A549 (cell line): ENCODE measurements at places on chromosomes 6 and 20. TPM values are rescaled to one million over a fixed set of nuclear protein-coding genes. Genes with fewer than 3 reads are reported as not detected.

DNA sequence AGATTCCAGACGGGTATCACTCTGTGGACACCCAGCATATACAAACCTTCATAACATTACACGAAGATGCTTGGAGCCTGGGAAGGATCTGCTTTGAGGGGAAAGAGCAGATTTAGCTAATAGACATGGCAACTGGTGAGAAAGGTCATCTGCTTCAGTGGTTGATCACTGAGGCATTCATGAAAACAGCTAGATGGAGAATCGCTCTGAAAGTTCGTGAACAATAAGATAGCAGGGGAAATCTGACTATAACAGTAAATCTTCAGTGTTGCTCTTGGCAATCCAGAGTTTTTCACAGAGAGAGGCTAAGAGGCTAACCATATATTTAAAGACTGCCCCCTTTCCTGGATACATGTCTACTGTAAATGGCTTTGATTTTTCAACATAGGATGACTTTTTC, 245.3 kb downstream of the FARS2 start:
- DNase-seq: no peak

- DNase-seq: no peak
Observed at GRCh38 chr6:83309344-83309743, 116.2 kb downstream of the RWDD2A start.

DNA sequence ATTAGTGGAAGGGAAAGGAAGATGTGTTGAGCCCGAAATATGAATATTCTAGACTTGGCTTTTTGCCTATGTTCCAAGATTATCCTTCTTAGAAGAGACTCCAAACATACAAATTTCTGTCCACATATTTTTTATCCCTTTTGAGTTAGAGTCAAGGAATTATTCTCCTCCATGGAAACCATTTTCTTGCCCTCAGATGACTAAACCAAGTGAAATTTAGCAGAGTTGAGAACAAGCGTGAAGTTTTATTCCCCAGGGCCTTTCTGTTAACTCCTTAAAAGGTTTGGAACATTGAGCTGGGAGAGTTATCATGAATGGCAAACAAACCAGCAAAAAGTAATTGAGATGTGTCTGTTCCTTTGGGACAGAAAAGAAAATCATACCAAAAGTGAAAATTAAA, 286.1 kb upstream of the PLCB4 start:
- no peak for DNase-seq

DNA sequence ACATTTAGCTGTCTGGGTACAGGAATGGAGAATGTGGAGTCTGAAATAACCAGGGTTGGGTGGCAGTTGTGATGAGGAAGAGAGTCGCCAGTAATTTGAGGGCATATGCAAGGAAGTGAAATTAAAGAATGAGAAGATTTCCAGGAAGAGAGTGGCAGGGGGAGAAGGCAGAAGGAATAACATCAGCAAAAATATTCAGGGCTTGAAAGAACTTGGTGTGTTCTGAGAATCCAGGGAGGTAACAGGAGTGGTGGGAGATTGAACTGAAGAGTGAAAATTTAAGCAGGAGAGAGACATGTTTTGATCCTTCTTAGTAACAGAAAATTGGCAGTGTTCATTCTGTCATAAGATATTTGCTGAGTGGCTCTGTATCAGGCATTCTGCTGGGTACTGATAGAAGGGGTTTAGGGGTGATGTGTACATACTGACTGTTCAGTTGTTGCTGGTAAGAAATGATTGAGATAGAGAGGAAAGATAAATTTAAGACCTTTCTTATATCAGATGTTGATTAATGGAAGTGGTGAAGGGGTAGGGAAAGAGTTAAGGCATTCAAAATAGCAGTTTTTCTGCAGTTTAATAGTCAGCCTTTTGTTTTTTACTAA, 54.7 kb downstream of the PHF20 start:
- no peak for DNase-seq

DNA sequence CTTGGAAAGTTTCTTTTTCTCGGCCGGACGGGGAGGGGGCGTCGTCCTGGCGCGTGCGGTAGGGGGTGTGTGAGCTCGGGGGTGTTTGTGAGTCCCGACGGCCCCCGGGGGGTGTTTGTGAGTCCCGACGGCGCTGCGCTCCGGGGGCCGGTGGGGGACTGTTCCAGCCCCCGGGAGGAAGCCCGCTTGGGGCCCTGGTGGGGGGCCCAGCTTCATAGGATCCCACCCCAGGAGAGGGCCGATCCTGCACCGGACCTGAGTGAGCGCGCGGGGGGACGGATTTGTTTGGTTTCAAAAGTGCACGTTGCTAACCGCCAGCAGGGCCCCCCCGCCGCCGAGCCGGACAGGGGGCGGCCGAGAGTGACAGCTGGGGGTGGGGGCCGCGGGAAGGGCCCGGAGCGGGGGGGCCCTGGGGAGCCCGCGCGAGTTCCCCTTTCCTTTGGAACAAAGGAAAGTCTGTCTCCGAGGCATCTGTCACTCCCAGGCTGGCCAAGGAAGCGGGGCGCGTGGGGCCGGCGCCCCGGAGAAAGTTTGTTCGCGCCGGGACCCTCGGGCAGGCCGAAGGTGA, 485 bp downstream of the TGIF2 start:
- DNase-seq: no peak

DNA sequence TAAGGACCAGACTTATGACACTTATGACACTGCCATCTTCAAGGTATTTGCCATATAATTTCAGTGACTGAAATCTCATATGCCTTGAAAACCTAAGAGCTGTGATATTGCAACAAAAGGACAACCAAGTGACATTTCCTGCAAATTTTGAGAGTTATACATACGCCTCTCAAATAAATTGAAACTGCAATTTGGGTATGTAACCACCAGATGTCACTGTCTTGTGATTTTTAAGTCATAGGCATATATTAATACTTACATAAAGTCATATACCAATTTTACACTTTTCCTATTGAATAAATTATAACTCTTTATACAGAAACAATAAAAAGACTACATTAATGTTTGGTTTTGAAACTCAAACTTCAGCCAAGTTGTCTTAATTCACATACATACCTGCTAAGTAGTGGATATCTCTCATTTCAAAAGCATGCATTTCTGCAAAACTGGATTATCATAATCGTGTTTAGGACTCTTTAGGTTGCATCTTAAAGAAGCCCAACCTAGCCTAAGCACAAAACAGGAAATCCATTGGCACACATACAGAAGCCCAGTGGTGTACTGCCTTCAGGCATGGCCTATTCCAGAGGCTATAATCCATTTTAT, 180.2 kb downstream of the PACRG start:
- no peak for DNase-seq

DNA sequence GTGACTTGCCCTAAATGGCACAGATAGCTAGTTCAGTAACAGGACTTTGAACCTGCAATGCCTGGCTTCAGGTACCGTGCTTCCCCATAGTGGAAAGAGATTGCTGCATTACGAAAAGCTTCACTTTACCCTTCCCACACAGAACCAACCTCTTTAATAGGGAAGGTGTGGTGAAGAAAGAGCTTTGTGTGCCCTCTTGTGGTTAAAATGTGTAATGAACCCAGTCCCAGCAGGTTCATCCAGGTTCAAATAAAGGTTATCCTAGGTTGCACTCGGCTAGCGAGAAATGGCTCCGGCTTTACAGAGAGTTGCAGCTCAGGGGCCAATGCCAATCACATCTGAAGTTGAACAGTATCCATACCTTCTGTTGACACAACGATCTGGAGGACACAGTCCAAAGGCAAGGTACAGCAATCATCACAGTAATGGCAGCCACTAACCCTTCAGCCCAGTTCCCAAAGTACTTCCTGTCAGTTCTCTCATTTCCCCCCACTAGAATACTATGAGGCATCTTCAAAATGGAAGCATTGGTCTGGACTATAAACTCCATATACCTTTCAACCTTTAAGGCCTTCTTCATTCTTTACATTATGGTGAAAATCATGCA, 3.0 kb downstream of the DEFB115 start:
- DNase-seq: peak; percentile 22

- DNase-seq: no peak
Observed at GRCh38 chr6:87100216-87100615, 5.3 kb upstream of the CGA start.

- DNase-seq: peak; percentile 69
Observed at GRCh38 chr6:107847844-107848802, 24.0 kb upstream of the SCML4 start.

- DNase-seq: no peak
Observed at GRCh38 chr6:114785235-114786127, 442.7 kb upstream of the HS3ST5 start.

DNA sequence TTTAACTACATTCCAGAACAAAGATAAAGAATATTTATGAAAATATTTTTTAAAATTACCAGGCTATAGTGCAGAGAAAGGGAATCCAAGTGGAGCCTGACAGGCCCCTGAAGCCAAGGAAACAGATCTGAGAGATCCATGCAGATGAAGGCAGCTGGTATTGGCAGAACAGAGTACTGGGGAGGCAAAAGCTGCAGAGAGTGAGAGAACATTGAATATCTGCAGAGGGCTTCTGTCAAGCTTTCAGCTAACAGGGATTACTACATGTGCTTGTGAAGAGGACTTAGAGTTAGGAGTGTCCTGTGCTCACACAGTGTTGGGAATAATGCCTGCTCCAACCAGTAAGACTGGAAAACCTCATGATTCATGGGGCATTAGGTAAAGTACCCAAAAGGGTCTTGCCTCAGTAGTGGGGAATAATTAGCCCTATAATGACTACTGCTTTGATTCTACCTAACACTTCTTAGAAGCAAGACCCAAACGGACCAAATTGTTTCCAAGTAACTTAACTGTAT, 657.2 kb downstream of the DHX35 start:
- DNase-seq: no peak

- no peak for DNase-seq
Observed at GRCh38 chr6:18261877-18262276, 2.5 kb downstream of the DEK start.

DNA sequence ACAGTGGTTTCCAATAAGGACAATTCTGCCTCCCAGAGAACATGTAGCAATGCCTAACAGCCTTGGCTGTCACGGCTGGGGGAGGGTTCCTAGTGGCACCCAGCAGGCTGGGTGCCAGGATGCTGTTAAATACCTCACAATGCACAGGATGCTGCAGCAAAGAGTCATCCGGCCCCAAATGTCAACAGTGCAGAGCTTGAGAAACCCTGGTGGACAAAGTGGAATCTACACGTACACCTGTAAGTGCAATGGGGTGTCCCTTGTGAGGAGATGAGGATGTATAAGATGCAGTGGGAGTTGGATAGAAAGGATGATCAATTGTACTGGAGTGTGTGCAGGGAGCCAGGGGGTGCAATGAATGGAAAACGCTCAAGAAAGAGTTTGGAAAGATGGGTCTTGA, 142.4 kb downstream of the FNDC1 start:
- DNase-seq: no peak

DNA sequence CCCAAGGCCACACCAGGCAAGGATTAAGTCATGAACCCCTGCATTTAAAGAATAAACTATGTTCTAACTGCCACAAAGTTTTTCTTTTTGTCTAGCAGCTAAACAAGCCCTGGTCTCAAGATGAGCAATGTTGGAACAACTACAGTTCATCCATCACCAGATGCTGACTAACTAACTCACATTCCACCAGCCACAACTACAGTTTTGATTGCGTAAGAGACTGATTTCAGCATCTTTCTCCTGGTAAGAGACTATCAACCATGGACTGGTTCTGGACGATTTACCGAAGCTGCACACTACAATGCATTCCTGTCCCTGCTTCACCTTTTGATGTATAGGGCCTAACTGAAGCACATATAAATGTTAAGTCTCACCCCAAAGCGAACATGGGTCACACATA, 43.0 kb downstream of the F13A1 start:
- DNase-seq: peak; percentile 14

GRCh38 chr20:37257988-37258387, 3.6 kb downstream of the GHRH start:
- no peak for DNase-seq

DNA sequence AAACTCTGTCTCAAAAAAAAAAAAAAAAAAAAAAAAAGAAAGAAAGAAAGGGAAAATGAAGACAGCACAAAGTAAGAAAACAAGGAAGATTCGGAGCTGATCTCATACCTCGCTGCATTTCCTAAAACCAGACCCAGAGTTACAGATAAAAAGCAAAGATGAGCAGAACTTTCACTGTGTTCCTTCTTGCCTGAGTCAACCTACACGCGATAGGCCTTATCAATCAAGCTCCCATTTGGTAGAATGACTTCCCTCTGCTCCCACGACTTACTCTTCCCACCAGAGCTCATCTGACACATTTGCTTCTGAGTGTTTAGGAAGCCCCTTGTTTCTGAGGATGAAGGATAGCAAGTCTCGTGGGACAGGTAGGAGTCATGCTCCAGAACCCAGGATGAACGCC, 302.9 kb downstream of the TFAP2A start:
- no peak for DNase-seq

DNA sequence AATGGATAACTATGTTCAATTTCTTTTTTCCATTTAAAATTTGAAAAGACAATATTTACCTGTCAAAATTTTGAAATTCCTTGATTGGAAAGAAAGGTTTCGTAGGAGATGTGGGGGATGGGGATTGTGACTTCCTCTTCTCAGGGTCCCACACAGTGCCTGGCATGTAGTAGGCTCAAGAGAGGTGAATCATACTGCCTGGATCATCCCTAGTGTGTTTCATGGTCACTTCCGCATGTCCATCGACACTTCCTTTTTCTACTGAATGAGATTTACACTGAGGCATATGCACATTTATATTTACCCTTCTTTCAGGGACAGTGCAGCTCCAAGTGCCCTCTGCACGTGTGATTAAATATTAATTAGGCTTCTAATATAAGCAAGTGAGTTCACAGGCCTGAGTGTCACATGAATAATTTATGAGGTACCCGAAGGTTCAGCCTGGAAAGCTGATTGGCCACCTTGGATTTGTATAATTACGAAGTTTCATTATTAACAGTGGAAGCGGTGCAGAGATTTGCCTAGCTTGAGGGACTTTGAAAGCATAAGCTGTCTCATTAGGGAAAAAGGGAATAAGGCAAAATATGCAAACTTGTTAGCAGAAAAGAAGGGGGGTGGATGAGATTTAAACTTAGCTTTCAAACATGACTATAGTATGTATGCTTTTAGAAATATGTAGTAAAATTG, 177.5 kb upstream of the MMS22L start:
- DNase-seq: no peak

DNA sequence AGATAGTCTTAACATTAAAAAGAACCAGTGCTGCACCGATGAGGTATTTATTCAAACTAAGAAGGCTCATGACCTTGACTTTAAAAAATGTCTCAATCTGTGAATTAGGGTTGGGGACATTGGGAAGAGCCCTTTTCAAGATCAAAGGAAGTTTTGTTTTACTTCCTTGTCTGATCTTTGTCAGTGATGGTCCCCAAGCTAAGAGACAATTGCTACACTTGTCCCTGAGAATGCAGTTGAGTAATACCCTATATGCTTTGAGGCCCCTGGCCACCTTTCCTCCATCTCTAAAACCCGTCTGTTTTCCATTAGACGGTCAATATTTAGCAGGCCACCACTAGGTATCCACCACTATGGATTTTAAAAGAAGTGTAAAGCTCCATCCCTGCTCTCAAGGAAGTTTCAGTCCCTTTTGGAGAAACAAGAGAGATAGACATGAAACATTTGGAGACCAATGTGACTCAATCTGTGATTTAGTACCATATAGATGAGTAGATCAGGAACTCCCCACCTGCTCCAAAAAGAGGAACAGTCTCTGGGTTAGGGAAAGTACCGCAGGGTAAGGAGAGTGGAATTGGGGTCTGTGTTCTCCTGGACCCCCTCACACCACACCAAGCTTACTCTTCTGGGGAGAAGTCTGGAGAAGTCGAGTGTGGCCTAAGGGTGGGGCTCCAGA, 99.1 kb upstream of the ISM1 start:
- DNase-seq: no peak

GRCh38 chr20:64110411-64111068, 3.2 kb upstream of the NPBWR2 start:
- DNase-seq: no peak

ZFP64 gene
- polyA plus RNA-seq: 13.8 to 16.1 TPM (median 14.4 TPM) in 3 replicates

TCF19 gene
- 10.1 to 11.2 TPM (median 10.8 TPM) in 3 replicates for polyA plus RNA-seq

VGLL2 gene
- not detected in 3 replicates for polyA plus RNA-seq

PLA2G7 gene
- not detected in 3 replicates for polyA plus RNA-seq

THBS2 gene
- polyA plus RNA-seq: 0.01 TPM in 1 of 3 replicates, not detected in the others

TBC1D7 gene
- polyA plus RNA-seq: 25.2 to 34.6 TPM (median 28.2 TPM) in 3 replicates

SLC44A4 gene
- polyA plus RNA-seq: not detected in 3 replicates
